NCI-H526 treated with DMSO at 0.1 percent for 48 hours (cell line): ENCODE measurements at places on chromosomes 12 and 14.

DNA sequence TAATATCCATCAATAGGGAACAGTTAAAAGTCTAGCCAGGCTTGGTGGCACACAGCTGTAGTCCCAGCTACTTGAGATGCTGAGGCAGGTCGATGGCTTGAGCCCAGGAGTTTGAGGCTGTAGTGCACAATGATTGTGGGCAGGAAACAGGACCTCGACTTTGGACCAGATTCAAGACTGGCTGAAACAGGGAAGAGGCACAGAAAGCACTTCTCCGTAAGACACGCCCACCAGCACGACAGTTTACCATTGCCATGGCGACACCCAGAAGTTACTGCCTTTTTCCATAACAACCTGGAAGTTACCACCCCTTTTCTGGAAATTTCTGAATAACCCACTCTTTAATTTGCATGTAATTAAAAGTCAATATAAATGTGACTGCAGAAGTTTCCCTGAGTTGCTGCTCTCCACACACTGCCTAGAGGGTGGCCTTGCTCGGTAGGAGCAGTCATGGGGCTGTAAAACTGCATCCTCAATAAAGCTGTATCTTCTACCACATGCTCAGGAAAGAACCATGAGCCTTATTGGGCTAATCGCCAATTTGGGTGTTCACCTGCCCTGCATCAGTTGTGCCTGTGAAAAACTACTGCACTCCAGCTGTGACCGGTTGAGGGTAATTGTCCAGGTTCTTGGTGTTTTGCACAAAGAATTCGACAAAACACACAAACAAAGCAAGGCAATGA, 4.6 kb upstream of the LRRC23 start:
- DNase-seq: no peak

DNA sequence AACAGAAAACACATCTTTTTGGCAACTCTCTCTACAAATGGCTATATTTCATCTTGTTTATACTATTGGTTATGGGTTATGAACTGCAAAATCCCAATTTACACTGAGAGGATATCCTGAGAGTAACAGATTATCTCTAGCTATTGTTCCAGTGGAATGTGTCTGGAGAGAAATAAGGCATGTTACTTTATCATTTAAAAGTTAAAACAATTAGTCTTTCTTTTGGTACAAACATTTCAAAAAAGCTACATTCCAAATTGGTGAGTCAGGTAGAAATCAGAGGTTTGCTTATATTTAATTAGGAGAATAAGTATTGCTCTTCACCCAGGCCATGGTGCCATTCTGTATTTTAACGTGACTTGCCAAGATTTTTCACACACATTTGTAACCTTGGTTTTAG, 411.6 kb downstream of the CCER1 start:
- no peak for DNase-seq

DNA sequence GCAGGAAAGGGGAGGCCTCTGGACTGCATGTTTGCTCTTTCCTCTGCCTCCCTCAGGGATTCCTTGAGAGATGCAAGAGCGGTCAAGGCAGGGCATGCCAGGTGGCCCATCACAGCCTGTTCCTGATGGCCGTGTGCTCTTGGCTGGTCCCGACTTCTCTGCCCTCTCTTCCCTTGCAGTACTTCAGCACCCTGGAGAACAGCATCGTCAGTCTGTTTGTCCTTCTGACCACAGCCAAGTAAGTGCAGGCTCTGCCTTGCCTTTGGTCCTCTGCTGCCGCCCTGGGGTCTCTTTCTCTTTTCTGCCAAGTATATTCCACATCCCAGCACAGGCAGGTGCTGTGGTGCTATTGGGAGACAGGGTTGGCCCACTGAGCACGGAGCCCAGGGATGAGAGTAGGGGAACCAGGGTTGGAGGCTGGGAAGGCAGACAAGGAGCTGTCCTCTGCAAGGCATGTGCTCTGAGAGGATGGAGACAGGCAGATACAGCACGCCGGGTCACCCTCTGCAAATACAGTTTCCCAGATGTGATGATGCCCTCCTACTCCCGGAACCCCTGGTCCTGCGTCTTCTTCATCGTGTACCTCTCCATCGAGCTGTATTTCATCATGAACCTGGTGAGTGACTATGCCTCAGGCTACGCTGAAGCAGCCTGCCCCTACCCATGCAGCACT, 51.9 kb downstream of the TPCN1 start:
- no peak for DNase-seq

DNA sequence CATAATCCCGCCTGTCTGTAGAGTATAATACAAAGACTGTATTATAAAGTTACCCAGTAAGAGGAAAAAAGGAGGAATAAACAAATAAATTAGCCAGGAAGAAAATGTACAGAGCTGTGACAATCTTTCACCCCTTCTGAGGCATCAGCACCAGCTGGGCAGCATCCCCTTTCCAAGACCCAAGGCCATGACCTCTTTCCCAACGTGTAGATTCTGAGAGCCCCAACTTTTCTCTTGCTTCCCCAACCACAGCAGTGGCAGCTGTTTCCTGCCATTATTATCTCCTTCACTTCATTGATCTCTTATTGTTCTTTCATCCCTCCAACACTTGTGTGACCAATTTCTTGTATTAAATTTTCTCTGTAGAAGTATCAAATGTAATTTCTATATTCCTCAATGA, 101.6 kb downstream of the BBS10 start:
- DNase-seq: no peak

DNA sequence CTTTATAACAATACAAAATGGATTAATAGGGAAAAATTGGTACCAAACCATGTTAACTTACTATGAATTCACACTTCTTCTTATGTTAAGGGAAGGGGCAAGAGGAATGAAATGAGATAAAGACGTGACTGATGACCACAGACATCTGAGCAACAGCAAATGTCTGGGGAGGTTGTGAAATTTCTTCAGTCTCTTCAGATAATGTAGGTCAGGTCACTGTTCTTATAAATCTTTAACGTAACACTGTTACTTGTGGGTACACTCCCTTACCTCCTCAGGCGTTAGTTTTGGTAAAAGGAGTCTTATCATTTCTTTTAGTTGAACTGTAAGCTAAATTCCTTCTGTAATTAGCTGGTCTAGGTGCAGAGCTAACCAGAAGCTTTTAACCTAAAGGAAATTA, 405.0 kb upstream of the LRFN5 start:
- no peak for DNase-seq

GRCh38 chr14:76117789-76118484, 33.8 kb upstream of the GPATCH2L start:
- DNase-seq: no peak

DNA sequence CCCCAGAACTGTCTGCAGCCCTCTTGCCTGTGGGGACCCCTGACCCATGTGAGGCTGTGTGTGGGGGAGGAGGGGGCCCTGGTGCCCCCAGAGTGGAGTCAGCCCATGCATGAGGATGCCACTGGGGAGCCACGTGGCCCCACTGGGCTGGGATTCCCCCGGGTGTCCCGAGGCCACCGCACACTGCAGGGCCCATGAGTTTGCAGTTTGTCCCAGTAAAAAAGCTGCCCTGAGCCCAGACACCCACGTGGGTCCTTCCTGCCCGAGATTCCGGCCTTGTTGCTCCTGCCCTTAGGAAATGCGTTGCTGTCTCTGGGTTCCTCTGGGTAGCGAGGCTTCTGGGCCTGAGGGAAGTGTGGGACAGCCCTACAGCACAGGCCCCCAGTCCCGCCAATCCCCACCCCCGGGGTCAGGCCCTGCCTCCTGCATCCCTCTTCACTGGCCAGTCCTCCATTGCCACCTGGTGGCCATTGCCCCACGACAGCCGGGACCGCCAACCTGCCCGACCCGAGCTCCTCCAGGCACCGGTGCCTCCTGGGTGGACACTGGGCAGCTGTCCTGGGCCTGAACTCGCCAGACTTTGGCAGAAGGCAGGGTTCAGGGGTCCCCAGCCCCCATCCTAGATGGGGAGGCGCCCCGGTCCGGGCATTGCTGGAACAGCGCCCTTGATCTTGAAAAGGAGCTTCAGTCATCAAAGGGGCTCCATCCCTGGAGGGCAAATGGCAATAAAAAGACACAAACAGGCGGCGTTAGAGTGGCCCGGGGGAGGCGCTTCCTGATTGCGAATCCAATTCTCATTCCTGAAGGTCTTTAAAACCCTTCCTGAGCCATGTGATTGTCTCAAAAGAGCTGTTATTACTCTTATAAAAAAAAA, 15.6 kb upstream of the C14orf180 start:
- DNase-seq: peak; percentile 50

GRCh38 chr12:128476266-128476665, 209.3 kb downstream of the TMEM132C start:
- DNase-seq: no peak

- DNase-seq: no peak
Measured at GRCh38 chr14:59900556-59900955, 19.4 kb upstream of the LRRC9 start.

DNA sequence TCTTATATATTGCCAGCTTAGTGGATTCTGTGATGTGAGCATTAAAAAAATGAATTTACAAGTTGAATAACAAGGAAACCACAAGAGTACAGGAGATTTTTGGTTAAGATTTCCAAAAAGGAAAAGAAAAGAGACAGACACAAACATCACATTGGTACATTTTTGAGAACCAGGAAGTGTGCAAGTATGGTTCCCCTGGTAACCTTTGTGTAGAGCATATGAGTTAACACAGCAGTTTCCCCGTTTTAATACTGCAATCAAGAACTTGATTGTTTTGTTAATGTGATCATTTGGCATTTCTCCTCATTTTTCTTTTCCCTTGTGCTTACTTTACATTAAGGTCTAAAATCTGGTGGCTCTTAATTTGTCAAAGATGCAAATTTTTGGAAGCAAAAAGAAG, 490.4 kb upstream of the ATP2B1 start:
- DNase-seq: no peak

DNA sequence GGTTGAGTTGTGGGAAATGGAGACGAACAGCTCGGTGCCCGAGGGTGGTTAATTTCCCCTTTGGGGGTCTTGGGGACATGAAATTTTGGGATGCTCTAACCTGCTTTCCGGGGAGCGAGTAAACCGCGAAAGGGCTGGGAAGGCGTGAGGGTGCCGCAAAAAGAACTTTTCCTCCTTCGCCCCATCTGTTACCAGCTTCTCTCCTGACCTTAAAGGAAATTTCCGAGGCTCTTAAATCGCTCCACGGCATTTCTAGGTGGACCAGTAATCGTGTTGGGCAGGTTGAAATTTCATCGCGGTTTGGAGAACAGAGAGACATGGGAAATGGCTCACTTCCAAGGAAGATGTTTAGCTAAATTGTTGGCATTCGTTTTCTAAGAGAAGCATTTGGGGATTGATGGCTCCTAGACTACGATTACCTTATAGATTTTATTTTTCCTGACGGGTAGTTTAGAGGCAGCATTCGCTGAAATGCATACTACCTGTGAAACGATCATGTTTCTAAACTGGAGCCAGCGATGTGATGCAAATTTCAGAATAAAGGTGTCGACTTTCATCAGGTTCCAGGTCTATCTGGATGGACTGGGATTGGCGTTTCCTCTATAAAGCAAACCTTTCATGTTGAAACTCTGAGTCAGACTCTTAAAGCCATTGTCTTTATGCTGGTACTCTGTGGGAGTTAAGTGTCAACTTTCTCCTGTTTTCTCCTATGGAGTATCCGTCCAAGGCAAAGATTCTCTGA, 414.5 kb downstream of the PCNX1 start:
- DNase-seq: peak; percentile 75

GRCh38 chr14:104817930-104818713, 17.2 kb downstream of the ZBTB42 start:
- no peak for DNase-seq
